Stimulated activated CD4-positive, alpha-beta T cell treated with anti-CD3 and anti-CD28 coated beads, Interleukin-15, amount 100 ng/mL, for 1 hour (primary cell): ENCODE measurements at places on chromosomes 5 and 9.

- peak; percentile 51 for DNase-seq
Observed at GRCh38 chr5:157603333-157604190, 28.0 kb upstream of the ADAM19 start.

GRCh38 chr9:93397661-93398373 is 53.7 kb upstream of the FAM120A start:
- DNase-seq = no peak

DNA sequence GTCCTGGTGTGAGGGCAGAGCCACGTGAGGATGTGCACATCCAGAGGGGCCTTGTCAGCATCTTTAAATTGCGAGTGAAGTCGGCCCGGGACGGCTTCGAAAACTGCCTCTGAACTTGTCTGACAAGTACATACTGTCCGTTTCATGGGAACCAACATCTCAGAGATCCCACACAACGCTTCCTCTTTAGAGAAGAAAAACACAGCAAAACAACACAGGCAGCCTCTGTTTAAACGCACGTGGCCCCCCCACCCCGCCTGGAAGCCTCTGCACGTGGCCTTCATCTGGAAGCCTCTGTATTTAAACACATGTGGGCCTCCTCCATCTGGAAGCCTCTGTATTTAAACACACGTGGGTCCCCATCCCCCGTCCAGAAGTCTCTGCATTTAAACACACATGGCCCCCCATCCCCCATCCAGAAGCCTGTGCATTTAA is 29.2 kb downstream of the CEP72 start:
- no peak for DNase-seq

- no peak for DNase-seq
Observed at GRCh38 chr5:86665984-86666760, 48.4 kb downstream of the COX7C start.

- no peak for DNase-seq
Observed at GRCh38 chr5:82480331-82480730, 202.2 kb upstream of the RPS23 start.

- DNase-seq = no peak
Observed at GRCh38 chr5:146359836-146360235, 21.2 kb downstream of the POU4F3 start.

- no peak for DNase-seq
Observed at GRCh38 chr9:127854184-127854806, at the start of gene ENG. Gene ENG, minus strand, starts transcription at chr9:127854658. Its CDS starts 303 bp downstream, at chr9:127854355.

DNA sequence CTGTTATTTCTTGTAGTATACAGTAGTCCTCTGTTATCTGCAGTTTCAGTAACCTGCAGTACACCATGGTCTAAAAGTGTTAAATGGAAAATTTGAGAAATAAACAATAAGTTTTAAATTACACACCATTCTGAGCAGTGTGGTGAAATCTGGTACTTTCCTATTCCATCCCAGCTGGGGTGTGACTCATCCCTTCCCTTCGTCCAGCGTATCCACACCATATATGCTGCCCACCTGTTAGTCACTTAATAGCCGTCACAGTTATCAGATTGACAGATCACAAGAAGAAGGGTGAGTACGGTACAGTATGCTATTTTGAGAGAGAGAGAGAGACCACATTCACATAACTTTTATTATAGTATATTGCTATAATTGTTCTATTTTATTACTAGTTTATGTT is 28.9 kb downstream of the FAM151B start:
- DNase-seq = no peak

- DNase-seq = no peak
Observed at GRCh38 chr9:5890641-5891040, at the start of gene MLANA. Gene MLANA, plus strand, starts transcription at chr9:5890889. Its CDS starts 1,586 bp downstream, at chr9:5892475.

GRCh38 chr5:152542741-152543140 is 137.7 kb upstream of the NMUR2 start:
- DNase-seq = no peak

DNA sequence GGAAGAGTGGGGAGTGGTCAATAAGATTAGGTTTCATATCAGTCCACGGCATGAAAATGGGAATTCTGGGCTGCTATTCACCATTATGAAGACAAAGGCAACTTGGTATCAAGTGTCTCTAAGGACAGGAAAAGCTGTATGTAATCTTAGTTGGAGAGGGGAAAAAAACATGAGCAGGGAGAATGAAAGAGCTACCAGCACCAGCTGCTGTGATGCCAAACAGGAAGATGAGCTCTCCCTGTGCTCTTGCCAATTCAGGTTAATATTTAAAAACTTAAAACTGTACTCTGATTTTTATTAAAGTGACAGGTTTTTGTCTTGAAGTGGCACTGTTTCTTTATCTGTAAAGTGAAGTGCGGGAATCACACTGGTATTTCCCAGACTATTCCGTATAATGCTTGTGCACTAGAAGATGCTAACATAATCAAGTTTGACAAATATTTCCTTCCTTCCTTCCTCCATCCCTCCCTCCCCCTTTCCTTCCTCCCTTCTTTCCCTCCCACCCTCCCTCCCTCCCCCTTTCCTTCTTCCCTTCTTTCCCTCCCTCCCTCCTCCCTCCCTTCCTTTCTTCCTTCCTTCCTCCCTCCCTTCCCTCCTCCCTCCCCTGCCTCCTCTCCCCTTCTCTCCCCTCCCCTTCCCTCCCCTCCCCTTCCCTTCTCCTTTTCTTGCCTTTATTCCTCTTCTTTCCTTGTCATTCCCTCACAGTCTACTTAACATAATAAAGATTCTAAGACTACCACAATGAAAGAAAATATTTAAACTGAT is 1383.0 kb upstream of the C9orf72 start:
- DNase-seq = no peak

DNA sequence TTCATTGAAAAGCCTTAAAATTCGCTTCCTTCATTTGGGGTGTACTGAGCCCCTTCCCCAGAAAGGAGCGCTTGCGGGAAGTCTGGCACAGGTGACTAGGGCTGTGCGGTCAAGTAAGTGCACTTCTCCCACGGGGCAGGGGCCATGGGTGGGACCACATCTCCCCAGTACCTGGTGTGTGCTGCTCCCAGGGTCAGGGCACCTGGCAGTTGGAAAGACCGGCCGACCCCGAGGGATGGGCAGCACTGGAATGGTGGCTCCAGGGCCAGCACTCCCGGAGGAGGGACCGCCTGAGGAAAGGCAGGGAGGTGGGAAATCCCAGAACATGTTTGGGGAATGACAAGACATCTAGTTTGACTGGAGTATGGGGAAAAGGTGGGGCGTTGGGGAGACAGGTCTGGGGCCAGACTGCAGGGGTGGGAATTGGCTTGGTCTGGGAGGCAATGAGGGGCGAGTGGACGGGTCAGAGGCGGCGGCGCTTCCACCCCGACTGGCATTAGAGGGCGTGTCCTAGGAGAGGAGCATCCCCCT is 727 bp upstream of the GLIPR2 start:
- DNase-seq = no peak

DNA sequence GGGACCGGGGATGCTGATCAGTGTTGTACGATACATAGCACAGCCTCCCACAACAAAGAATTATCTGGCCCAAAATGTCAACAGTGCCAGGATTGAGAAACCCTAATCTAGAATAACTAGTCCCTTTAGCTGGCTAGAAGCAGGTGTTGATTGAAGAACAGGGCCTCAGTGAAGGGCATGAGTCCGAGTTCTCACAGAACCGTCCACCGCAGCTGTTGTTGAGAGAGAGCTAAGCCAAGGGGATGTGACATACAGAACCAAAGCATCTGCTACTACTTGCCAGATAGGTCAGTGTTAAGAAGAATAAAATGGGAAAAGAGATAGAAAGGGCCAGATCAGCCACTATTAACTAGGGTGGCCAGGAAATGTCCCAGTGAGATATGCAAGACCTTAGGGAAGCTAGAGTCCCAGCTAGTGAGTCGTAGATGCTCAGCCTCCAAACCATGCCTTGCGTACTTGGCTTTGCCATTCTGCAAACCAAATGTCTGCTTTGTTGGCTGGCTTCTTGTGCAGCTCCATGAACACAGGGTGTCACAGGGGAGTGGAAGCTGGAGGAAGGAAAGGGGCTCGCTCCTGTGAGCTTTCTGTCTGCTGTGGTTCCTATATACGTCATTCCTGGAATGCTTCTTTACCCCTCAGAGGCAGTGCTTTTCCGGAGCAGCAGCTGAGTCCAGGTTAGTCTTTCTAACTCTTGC is 68.9 kb downstream of the FBXO38 start:
- no peak for DNase-seq

GRCh38 chr9:87120610-87121009 is 173.3 kb upstream of the GAS1 start:
- no peak for DNase-seq

- DNase-seq = no peak
Observed at GRCh38 chr5:156186760-156187159, 140.2 kb upstream of the SGCD start.

DNA sequence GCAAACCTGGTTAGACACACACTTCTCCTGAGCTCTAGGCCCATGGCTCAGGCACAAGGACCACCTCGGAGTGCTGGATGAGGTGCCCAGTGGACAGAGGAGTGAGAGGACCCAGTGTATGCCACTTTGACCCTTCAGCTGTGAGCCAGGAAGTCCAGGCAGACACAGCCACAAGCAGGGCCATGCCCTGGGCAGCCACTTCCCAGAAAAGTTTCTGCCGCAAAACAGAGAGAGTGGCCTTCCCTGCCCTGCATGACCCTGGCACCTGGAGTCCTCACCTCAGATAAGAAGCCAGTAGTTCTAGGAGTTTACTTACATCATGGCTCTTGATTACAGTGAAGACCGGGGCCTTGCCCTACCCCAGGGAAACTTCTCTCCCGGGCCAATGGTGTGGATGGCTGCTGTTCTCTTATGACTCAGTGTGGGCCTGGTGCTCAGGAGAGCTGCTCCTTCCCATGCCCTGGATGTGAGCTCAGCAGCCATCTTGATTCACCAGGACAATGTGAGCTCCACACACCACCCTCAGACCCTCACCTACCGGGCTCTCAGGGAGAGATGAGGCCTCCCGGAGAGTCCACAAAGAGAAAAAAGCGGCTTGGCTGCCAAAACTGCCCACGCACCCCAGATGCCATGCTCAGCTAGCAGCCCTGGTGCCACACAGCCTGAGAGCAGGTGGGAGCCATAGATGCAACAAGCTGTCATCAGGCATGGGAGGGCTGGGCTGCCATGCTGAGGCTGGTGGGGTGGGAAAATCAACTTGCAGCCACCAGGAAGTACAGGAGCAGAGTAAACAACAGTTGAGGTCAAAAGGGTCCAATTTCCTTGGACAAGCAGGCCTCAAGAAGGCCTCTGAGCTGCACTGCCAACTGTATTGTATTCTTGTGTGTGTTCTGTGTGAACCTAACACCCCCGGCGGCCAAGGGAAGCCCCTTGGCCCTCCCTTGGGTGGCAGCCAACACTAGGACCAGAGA is 11.7 kb upstream of the IRF1 start:
- no peak for DNase-seq

GRCh38 chr5:178839319-178839704 is 20.4 kb upstream of the ZNF354B start:
- DNase-seq = no peak
